K562 (cell line): ENCODE measurements at places on chromosomes 16 and 17. TPM values are rescaled to one million over a fixed set of nuclear protein-coding genes. Genes with fewer than 3 reads are reported as not detected.

Gene TMEM88
- polyA plus RNA-seq, result 0.40 TPM in 1 of 2 replicates, not detected in the other

Gene OR1D5
- not detected in 2 replicates for polyA plus RNA-seq

Gene RGS11
- not detected in 2 replicates for polyA plus RNA-seq

Gene KIF19
- not detected in 2 replicates for polyA plus RNA-seq

DNA sequence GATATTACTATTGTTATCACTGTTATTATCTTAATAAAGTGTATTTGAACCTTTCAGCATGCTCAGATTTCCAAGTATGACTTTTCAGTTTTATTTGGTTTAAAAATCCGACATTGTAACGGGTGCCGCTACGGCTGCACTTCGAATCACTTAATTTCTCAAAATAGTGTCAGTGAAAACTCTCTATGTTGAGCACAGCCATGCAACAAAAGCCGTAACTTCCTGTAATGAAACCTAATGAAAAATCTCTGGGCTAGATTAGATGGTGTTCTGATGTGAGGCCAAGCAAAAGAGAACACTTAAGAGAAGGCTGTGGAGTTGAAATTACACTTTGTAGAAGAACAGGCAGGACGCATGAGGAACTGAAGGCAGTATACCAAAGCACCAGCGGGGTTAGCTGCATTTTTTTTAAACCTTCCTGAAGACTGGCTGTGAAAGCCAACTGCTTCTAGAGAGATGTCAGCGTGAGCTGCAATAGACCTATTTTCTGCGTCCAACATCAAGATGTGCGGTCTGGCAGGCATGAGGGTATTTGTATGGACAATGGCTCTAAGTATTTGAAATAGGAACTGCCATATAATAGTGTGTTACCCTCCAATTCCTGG, 1545.0 kb upstream of the GOT2 start:
- no peak overlapping the region for H3K4me3 ChIP-seq
- no peaks in the 10 kb centered on the region for H3K36me3 ChIP-seq
- no peak for DNase-seq
- no peaks in the 10 kb centered on the region for H3K27me3 ChIP-seq
- H3K4me1 ChIP-seq, result no peaks in the 10 kb centered on the region
- H3K27ac ChIP-seq, result no peak overlapping the region

- peaks cover 69% of the 10 kb centered on the region; the same call in 2 of the 3 replicates for H3K36me3 ChIP-seq
- H3K4me1 ChIP-seq, result peaks cover 97% of the 10 kb centered on the region
- DNase-seq, result peak; percentile 76
- peak within 1 kb of the TSS; percentile 96 for H3K4me3 ChIP-seq
- peak within 1 kb of the TSS; percentile 96 for H3K27ac ChIP-seq
Measured at GRCh38 chr16:1772908-1773702, at the start of gene MRPS34. Gene MRPS34 (minus strand): TSS chr16:1773134. CDS start chr16:1773119, 15 bp downstream.

DNA sequence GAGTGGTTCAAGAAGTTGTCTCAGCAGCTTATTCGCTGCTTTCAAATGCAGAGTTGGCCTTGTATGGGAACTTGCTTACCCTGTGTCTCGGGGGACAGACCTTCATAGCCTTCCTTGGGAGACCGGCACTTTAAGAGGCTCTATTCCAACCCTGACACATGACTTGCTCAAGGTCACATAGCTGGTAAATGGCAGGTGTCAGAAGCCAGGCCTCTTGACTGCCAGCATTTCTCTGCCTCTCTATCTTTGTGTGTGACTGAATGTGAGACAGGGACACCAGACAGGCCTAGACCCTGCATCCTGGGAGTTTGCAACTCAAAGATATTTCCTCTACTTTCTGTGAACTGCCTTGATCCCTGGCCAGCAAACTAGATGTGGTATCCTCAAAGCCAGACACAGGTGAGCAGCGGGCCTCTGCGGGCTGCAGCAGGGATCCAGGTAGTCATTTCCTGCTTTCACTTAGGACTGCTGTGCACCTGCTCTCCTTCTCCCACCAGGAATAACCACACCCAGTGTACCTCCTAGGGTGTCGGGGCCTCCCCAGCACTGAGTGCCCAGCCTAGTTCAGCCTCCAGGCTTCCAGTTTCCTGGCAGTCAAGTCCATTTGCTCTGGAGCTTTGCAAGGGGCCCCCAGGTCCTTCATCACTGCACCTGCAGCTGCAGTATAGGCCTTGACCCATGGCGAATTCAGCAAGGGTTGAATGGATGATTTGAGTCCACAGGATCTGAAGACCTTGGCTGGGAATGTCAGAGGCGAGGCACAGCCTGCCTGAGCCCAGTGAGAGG, 116.6 kb upstream of the TNRC6C start:
- DNase-seq, result no peak
- H3K27ac ChIP-seq, result no peak overlapping the region
- no peak overlapping the region for H3K4me3 ChIP-seq
- no peaks in the 10 kb centered on the region; the same call in 2 of the 3 replicates for H3K27me3 ChIP-seq
- peaks cover 17% of the 10 kb centered on the region; the same call in 1 of the 2 replicates for H3K4me1 ChIP-seq
- no peaks in the 10 kb centered on the region for H3K36me3 ChIP-seq

DNA sequence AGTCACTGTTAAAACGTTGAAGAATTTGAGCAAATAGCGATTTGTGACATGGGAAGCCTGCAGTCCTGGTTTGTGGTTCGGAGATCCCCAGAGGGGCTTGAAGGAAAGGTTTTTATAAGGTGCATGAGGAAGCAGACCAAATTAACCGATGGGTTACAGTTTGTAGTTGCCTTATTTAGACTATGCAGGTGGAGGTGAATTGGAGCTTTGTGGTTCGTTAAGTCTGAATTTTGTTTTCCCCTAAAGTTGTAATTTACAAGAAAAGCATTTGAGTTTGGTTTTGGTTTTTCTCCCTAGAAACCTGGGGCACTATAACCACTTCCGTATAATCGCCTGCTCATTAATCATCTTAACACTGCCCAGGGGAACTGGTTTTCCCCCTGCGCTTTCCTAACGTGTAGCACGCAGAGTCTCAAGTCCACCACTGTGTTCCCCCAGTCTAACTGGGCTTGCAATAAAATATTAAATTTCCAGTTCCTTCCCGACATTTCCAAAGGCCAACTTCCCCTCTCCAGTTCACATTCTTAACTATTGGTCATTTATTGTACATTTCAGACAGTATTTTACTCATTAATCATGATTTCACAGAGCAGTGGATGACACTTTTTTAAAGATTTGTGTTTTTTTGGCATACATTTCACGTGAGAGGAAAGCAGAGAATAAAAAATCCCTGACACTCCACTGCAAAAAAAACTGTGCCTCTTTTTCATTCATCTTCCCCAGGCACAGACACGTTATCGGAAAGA, 932 bp downstream of the ZNF267 start:
- no peaks in the 10 kb centered on the region for H3K27me3 ChIP-seq
- peak overlapping the region; percentile 98 for H3K27ac ChIP-seq
- peaks cover 10% of the 10 kb centered on the region for H3K4me1 ChIP-seq
- peak overlapping the region; percentile 98 for H3K4me3 ChIP-seq

DNA sequence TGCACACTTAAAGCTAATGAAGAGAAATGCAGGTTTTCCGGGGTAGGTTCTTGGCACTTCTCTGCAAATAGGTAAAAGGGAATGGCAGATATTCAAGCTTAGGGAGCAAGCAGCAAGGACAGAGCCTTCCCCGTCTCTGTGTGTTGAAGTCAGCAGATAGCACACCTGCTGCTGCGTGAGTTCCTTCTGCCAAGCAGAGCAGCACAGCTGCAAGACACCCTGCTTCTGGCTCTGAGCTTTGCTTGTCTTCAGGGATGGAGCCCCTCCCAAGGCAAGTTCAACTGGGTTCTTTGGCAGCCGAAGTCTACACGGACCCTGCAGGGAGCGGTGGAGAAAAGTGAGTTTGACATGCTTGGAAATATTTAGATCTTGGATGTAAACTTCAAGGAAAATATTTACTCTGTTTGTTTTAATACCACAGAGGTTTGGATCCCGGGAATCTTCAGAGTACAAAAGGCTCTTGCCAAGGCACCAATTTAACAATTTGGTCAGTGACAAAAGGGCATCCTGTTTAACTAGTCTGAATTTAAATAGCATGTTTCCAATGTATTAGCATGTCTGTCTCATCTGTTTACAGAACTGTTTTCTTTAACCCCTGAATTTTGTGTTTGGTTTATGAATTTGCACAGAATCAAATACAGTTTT, 113.4 kb upstream of the KCNJ16 start:
- H3K27me3 ChIP-seq, result no peaks in the 10 kb centered on the region
- peak; percentile 9 for DNase-seq
- no peak overlapping the region for H3K27ac ChIP-seq
- H3K36me3 ChIP-seq, result no peaks in the 10 kb centered on the region

GRCh38 chr17:3926860-3927627, 10.8 kb upstream of the P2RX1 start:
- H3K27me3 ChIP-seq, result no peaks in the 10 kb centered on the region
- H3K36me3 ChIP-seq, result peaks cover 34% of the 10 kb centered on the region; the same call in 2 of the 3 replicates
- no peak for DNase-seq

DNA sequence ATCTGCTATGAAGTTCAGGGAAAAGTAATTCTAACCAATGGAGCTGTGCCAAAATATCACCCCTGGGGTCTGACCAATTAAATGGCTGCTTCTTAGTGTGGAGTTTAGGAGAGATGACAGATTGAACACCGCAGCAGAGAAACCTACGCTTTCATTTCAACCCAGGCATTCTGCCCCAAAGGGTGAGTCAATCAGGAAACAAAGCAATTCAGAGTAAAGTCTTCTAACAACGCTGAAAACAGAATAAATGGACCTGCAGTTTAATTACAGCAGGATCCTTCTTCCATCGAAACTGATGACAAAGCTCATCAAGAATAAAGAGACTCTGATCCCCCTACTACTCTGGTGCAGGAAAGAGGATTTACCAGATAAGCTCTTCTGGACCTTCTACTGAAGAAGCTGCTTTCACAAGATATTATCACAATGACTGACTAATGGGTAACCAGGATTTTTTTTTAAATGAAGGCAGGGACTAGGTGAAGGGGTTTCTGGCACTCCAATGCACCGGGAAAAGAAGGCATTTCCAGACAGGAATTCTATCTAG, 16.7 kb downstream of the RFFL start:
- peak overlapping the region; percentile 37; the same call in 1 of the 3 replicates for H3K27ac ChIP-seq
- peak overlapping the region; percentile 23; the same call in 1 of the 2 replicates for H3K4me3 ChIP-seq
- H3K36me3 ChIP-seq, result no peaks in the 10 kb centered on the region
- H3K27me3 ChIP-seq, result no peaks in the 10 kb centered on the region

DNA sequence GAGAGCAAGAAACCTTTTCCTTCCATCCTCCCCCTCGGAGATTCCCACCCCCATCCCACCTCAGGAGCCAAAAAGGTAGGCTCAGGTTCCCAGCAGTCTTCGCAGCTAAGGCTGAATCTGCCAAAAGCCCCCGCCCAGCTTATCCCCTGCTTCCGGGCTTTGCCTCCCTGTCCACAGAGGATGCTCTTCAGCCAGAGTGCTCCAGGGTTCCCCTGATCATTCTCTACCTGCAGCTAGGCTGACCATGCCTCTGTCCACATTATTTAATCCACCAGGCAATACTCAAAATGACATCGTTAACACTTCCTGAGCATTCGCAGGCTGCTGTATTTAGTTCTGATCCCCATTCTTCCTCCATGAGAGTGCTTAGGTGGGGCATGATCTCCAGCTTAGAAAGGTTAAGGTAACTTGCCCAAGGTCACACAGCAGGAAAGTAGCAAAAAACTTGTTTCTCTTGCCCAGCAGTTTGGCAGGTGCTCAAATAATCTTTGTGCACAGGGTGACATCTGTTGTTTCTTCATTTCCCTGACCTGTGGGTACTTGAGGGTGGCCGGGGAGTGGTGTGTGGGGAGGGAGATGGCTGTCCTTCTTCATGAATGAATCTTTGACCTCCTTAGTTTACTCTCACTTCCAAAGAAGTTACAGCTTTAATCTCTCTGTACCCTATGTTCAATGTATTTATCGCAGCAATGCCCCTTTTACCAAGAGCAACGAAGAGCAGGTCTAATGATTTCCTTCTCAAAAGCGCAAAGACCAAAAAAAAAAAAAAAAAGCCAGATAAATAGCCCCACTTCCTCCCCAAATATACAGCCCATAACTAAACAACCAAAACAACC, 848 bp upstream of the TBKBP1 start:
- no peak overlapping the region; the same call in 2 of the 3 replicates for H3K27ac ChIP-seq
- peak overlapping the region; percentile 77 for H3K4me3 ChIP-seq
- H3K4me1 ChIP-seq, result peaks cover 35% of the 10 kb centered on the region
- DNase-seq, result no peak
- no peaks in the 10 kb centered on the region for H3K27me3 ChIP-seq

DNA sequence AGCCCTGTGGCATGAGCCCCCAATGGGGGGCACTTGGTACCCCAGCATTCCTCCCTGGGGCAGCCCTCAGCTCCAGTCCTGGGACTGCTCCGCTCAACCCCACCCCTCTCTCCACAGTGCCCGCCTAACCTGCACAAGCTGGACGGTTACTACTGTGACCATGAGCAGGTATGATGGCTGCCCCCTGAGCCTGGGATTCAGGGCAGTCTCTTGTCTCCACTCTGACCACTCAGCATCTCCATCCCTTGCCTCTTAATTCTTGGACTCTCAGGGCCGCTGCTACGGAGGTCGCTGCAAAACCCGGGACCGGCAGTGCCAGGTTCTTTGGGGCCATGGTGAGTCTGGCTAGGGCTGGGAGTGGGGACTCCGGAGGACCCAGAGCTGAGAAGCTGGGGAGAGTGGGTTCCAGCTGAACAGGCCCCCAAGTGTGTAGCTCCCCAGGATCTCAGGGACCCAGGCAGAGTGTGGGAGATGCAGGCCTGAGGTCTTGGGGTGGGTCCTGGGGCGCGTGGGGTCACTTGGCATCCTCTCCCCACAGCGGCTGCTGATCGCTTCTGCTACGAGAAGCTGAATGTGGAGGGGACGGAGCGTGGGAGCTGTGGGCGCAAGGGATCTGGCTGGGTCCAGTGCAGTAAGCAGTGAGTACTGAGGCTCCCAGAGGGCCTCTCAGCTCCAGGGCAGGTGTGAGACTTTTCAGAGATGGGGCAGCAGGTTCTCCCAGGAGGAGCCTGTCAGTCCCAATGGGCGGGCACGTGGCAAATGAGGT, 18.0 kb downstream of the ADAM11 start:
- H3K4me1 ChIP-seq, result peaks cover 69% of the 10 kb centered on the region
- no peak for DNase-seq
- no peak overlapping the region for H3K27ac ChIP-seq
- peaks cover 6% of the 10 kb centered on the region; the same call in 2 of the 3 replicates for H3K27me3 ChIP-seq
- no peak overlapping the region for H3K4me3 ChIP-seq

DNA sequence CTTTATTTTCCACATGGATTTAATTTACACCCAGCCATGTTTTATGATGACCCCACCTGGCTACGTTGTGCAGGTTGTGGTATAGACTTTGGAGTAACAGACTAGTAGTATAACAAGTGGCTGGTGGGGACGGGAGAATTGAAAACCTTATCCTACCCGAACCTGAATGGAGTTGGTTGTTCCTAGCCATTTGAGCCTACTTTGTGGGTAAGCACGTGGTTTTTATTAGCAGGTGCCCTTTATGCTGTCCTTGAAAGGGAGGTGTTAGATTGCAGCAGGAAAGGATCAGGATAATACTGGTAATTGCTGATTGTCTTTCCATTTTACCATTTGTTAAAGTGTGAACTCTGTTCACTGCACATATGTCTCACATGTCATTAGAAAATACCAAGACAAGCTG, 31.9 kb upstream of the PHAF1 start:
- H3K4me3 ChIP-seq, result no peak overlapping the region
- no peaks in the 10 kb centered on the region for H3K27me3 ChIP-seq
- no peak for DNase-seq
- H3K4me1 ChIP-seq, result no peaks in the 10 kb centered on the region

DNA sequence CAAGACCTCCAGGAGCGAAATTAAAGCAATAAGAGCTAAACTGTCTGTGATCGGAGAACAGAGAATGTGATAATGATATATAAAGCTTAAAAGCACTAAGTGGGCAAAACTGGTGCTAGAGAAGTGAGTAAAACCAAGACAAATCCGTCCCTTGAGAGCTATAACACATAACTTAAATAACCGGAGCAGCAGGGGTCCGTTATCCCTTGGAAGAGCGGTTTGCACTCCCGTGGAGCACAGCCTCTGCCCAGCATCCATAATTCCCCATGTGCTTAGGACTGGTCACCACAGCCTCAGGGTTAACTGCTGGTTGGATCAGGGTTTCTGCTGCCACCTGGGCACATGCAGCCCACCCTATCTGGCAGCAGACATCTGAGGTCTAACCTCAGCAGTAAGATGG, 489.0 kb downstream of the NPIPA7 start:
- no peaks in the 10 kb centered on the region for H3K27me3 ChIP-seq
- H3K36me3 ChIP-seq, result no peaks in the 10 kb centered on the region
